Muscle of leg (tissue), 16 donors: ENCODE measurements at places on chromosomes 12 and 14. TPM values are rescaled to one million over a fixed set of nuclear protein-coding genes. Genes with fewer than 3 reads are reported as not detected.

The ISM2 gene
- total RNA-seq = 0.09 TPM

DNA sequence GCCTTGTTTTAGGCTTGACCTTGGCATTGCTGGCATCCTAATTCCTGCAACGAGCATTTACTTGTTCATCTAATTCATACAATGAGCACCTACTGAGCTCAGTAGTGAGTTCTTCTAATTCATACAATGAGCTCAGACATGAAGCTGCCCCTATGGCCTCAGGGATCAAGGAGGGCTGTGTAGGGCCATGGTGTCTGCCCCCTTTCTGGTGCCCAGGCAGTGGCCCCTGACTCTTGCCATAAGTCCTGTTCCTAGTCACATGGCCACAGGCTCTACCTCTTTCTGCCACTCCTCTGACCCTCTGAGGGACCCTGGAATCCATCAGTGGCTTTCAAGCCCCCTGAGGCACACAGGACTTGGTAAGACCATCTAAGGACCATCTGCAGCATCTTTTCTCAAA, 148.8 kb downstream of the ZFP36L1 start:
- no peak for DNase-seq
- H3K27me3 ChIP-seq = no peaks in the 10 kb centered on the region
- H3K4me1 ChIP-seq = peaks cover 17% of the 10 kb centered on the region
- no peak overlapping the region for H3K27ac ChIP-seq

DNA sequence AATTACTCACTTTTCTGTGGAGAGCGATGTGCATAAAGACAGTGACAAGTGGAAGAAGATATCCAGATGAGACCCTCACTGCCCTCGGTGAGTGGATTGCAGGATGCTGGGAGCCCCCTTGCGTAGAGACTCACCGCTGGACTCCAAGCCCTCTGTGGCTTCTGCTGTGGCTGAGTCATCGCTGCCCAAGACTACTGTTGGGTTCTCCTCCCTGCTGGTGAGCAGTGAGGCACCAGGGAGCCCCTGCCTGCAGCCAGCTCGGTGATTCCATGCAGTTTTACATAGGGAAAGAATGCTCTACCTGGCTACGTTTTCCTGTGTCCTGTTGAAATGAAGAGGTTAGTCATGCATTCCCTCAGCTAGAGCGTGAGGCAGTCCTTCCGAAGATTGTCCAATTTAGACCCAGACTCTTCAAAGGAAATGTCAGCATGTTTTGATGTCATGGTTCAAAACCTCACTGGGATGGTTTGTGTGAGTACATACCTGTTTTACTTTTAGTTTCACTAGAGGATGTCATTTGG, 28.2 kb downstream of the TRAF3 start:
- no peak overlapping the region for H3K4me3 ChIP-seq
- peaks cover 4% of the 10 kb centered on the region for H3K36me3 ChIP-seq
- H3K27ac ChIP-seq = no peak overlapping the region
- H3K4me1 ChIP-seq = no peaks in the 10 kb centered on the region
- no peaks in the 10 kb centered on the region for H3K27me3 ChIP-seq
- DNase-seq = no peak

- no peak overlapping the region for H3K4me3 ChIP-seq
- no peak overlapping the region for H3K27ac ChIP-seq
- H3K4me1 ChIP-seq = no peaks in the 10 kb centered on the region
- DNase-seq = no peak
Measured at GRCh38 chr12:81297601-81298000, 219.7 kb downstream of the ACSS3 start.

GRCh38 chr14:73829071-73829470, 22.6 kb upstream of the PTGR2 start:
- no peak overlapping the region for H3K27ac ChIP-seq
- no peaks in the 10 kb centered on the region for H3K36me3 ChIP-seq
- peaks cover 27% of the 10 kb centered on the region for H3K4me1 ChIP-seq
- no peak overlapping the region for H3K4me3 ChIP-seq
- DNase-seq = peak; percentile 30

The CACNA2D4 gene
- 1.6 TPM for total RNA-seq
